Calu3 (cell line): ENCODE measurements at places on chromosomes 16 and 17. TPM values are rescaled to one million over a fixed set of nuclear protein-coding genes. Genes with fewer than 3 reads are reported as not detected.

Gene CNTD1
- total RNA-seq = 0.54 TPM in 1 of 2 replicates, not detected in the other

Gene PALB2
- total RNA-seq = 28.0 and 30.6 TPM in 2 replicates

Gene KRTAP4-4
- total RNA-seq = not detected in 2 replicates

Gene SOST
- not detected in 2 replicates for total RNA-seq

Gene PRAC2
- total RNA-seq = not detected in 2 replicates
